ENCODE measurements at places on chromosomes 13 and 19.

DNA sequence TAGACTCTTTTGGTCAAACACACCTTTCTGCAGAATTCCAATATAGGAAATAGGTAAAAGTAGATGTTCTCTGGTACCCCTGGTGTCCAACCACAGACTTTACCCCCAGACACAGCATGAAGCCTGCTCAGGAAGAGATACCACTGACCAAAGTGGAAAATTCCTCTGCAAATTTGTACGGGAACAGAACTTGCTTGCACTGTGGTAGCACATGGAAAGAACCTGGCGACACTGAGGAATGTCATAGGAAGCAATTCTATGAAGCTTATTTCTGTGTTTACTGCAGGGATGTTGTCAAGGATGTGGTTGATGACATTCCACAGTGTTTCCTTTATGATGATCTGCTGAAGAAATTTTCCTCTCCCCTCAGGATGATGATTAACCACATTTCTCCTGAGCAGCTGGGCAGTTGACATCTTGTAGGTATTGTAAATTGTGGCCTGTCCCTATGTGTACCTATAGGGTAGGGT, 48.9 kb upstream of the TNFSF11 start:
- DNase-seq, result no peak

DNA sequence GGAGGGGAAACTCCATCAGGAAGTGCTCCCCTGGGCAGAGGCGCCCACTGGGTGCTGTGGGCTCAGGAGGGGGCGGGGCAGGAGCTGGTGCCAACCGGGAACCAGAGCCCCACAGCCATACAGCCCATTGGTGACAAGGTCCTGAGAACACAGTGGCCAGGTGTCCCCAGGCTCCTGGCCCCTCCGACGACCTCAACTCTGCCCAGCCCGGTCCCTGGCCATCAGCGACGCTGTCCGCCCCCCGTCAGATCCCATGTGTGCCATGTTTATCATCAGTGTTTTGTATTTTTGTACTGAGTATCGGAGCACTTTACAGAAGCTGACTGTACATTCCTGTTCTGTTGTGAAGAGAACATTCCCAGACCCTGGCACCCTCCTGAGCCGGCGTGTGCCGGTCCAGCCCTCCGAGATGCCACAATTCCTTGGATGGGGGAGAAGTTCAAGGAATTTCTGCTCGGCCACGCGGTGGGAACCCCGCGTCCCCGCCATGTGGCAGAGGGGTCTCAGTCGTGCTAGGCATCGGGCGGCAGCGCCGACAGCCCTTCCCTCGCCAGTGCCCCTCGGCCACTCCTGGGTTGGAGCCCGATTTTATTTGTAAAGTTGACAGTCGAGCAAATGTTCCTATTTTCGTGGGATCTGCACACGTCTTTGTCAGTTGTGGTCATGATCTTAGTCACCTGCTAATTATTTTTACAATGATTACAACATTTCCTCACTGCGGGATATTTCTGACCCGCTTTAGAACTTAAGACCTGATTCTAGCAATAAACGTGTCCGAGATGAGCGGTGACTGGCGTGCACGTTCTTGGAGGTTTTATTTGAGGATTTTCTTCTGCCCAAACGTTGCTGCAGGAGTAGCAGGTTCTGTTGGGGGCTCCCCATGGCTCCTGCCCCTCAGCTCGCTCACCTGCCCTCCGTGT, 16.9 kb downstream of the PEX11G start:
- no peak for DNase-seq

DNA sequence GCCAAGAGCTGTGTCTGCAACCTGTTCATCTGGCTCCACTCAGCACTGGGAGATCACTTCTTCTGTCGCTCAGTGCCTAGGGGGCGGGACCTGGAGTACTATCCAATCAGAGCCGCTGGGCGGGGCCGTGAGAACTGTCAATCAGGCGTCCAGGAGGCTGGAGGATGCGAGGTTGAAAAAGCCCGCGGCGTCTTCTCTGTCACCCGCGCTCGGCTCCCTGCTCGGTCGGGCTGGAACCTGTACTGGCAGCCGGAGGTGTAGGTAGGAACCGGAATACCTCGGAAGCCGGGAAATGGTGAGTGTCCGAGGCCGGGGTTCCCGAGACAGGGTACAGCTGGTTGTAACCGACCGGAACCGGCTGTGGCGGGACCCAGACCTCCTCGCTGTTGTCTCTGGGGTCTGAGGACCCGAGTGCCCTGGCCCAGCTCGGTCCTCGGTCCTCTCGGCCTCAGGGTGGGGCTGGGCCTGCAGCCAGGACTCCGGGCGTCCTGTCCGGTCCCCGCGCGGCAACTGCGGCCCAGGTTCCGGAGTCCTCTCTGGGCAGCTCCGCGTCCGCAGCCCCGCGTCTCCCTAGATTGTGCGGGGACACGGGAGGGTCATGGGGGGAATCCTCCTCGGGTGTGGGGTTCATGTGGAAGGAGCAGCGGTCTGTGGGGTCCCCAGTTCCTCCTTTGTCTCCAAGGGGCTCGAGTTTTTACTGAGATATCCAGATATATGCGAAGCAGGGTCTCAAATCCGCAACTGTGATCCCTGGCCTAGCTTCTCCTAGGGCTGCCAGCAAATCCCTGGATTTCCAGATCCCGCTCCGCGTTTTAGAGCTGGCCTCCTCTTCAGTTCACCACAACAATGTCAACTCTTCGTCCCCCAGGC, 42.6 kb downstream of the ZNF627 start:
- DNase-seq, result peak; percentile 95

GRCh38 chr19:6161271-6161850, 25.9 kb downstream of the ACSBG2 start:
- DNase-seq, result no peak

Measured in NCI-H2107 (cell line).